ENCODE measurements at places on chromosomes 4 and X.

- DNase-seq = no peak
Observed at GRCh38 chr4:112099701-112100297, 45.5 kb upstream of the FAM241A start.

- no peak for DNase-seq
Observed at GRCh38 chrX:13693341-13693961, 4.5 kb downstream of the RAB9A start.

- no peak for DNase-seq
Observed at GRCh38 chr4:57424232-57424897, 314.2 kb upstream of the IGFBP7 start.

DNA sequence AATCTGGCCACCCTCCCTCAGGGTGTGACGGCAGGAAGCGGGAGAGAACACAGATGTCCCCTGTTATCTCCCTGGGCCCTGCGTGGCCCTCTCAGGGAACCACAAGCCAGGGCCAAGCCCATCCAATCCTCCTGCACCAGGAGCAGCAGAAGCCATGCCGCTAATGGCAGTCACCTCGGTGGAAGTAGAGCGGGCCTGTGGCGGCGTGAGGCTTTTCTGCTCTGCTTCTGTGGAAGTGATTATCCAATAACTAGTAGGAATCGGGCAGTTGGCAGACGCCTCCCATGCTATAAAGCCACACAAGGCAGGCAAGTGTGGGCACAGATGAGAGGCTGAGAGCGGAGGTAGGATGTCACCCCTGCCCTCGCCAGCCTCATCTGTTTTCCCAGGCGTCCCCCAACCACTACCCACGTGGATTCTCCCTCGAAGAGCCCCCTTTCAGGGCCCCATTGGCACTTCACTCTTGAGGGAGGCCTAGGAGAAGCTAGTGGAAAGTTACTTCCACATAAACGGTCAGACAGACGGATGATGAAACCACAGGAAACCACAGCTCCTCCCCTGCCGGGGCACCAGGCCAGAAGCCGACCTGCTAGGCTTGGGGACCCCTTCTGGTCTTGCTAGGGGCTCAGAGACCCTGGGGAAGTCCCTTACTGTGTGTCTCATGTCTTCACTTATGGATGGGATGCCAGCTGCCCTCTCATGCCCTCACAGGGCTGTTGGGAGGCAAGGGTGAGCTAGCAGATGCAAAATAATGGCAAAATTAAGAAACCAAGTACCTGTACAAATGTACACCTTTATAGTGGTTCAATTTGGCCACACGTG, 18.8 kb upstream of the TMSB4X start:
- DNase-seq = no peak

GRCh38 chrX:155778844-155779553, 102.1 kb upstream of the VAMP7 start:
- DNase-seq = no peak
